ENCODE measurements at places on chromosomes 6 and 20.

GRCh38 chr6:5695260-5696245 is 311.2 kb downstream of the NRN1 start:
- DNase-seq = no peak

DNA sequence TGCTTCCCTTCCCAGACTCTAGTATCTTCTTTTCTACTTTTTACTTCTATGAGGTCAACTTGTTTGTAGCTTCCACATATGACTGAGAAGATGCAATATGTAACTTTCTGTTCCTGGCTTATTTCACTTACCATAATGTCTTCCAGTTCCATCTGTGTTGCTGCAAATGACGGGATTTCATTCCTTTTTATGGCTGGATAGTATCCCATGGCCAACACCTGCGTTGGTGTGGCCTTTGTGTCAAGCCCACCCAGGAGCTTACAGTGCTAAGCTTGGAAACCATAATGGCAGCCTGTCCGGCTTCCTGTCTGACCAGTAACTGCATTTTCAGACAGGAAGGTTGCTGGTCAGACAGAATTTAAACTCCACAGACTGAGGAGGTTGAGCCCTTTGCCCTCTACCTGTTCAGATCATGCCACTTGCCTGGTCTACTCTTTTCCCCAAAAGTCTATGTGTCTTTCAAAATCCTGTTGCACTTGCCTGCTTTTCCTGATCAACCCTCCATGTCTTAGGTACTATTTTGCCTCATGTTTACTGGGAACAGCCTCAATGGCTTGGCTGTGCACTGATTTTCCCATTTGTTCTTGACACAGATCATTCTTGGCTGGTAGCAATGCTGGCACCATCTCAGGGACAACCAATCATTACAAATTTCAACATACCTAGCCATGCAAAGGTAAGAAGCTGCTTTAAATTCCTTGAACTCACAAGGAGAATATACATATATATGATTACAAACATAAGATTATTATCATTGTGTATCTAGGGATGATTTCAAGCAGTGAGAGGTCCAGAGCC is 114.3 kb upstream of the PLEKHG1 start:
- no peak for DNase-seq

DNA sequence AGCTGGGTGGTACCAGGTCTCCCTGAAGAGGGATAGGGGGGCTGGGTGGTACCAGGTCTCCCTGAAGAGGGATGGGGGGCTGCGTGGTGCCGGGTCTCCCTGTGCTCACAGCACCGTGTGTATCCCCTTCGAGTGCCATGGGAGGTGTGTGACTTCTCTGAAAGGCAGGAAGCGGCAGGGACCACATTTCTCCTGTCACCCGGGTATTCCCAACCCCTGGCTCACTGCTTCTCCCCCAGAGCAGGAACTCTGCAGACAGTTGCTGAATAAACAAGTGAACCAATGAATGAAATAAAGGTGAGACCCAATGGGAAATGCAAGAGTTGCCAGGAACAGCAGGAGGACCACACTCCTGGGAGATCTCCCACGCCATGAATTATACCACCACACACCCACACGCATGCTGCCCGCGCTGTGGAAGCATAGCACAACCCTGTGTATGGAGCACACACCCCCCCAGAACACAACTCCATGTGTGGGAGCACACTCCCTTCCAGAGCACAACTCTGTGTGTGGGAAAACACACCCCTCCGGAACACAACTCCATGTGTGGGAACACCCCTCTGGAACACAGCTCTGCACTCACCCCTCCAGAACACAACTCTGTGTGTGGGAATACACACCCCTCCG is 50.7 kb downstream of the RNASET2 start:
- DNase-seq = no peak

GRCh38 chr20:62282877-62283503 is 19.8 kb upstream of the ADRM1 start:
- no peak for DNase-seq

GRCh38 chr6:89999154-89999553 is 104.9 kb downstream of the GJA10 start:
- DNase-seq = no peak

- no peak for DNase-seq
Observed at GRCh38 chr6:152356662-152357061, 280.5 kb downstream of the SYNE1 start.

- DNase-seq = no peak
Observed at GRCh38 chr6:46821458-46821881, 28.3 kb downstream of the MEP1A start.

- no peak for DNase-seq
Observed at GRCh38 chr6:17679726-17680125, 27.0 kb downstream of the NUP153 start.

All from T-cell (primary cell).